Activated CD4-positive, alpha-beta T cell treated with anti-CD3 and anti-CD28 coated beads for 48 hours (primary cell): ENCODE measurements at places on chromosomes 2 and 18.

DNA sequence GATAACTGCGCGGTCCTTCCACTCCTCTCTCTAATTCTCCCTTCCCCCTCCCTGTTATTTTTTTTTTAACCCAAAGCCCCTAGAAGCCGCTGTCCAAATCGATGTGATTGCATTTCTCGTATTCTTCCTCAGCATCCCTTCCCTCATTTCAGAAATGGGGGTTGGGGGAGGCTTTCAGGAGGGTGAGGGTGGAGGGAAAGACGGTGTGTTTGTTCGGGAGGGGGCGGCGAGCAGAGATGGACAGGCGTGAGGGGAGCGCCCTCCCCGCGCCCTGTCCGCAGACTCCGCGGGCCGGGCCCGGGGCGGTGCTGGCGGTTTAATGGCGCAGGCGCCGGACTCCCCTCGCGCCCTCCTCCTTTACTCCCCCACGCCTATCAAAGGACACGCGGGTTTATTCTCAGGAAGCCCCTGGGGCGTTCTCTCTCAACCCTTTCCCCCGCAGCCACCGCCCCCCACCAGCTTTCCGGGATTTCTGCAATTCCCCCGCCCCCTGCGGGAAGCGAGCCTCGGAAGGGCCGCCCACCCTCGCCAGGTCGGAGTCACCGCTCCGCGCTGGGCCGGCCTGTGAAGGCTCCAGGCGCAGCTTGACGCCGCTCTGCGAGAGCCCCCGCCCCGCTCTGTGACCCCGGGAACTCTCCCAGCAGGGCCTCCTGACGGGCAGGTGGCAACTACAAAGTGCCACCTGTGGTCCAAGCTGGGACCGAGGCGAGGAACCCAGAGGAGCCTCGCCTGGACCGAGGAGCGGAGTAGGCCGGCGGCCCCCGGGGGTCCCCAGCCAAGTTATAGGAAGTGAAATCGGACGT is 981 bp downstream of the ST8SIA3 start:
- no peak for DNase-seq

- DNase-seq = no peak
Observed at GRCh38 chr2:120990451-120990871, 254.8 kb downstream of the GLI2 start.

DNA sequence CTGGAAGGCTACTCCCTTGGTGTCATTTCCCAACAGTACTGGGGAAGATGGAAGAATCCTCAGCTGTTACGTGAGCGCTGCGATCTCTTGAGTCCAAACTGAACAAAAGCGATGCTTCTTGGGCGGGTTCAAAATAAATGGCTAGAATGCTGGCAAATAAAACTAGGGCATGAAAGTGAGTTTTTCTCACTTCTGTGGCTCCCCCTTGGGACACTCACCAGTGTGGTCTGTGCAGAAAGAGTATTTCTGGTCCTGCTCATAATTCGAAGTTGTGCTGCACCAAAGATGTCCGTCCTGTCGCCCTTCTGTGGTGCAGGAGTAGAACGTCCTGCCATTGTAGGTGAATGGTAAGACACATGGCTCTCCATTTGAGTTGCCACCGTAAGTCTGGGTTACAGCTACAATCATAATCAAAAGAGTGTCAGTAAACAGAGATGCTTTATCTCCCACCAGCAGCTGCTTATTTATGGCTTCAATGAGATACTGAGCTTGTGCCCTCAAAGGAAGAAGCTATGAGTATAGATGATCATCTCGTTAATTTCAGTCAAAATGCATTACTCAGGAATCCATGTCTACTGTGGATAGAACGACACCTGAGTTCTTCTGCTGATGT is 11.8 kb downstream of the FN1 start:
- no peak for DNase-seq

DNA sequence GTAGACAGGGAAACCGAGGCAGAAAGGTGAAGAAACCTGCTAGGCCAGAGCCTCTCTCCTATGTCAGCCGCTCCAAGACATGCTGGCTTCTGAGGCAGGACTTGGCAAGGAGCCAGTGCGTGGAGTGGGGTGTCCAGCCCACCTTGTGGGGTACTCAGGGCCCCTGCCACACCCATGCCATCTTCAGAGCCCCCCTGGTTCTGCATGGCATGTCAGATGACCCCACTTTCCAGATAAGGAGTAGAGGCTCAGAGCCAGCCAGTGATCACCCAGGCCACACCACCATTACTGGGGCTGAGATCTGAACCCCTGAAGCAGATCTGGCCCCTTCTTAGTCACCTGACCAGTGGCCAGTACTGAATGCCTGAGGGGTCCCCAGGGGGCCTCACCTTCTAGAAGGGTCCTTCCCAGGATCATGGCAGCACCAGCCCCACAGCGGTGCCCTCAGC is 14.7 kb downstream of the CROCC2 start:
- DNase-seq = peak; percentile 1

GRCh38 chr2:974054-974453 is 23.4 kb downstream of the SNTG2 start:
- DNase-seq = peak; percentile 26

- no peak for DNase-seq
Observed at GRCh38 chr2:147173798-147174197, 671.0 kb upstream of the ACVR2A start.

GRCh38 chr18:52813635-52814416 is 473.8 kb downstream of the DCC start:
- DNase-seq = no peak

GRCh38 chr18:74277296-74277695 is 14.5 kb downstream of the CYB5A start:
- DNase-seq = no peak

DNA sequence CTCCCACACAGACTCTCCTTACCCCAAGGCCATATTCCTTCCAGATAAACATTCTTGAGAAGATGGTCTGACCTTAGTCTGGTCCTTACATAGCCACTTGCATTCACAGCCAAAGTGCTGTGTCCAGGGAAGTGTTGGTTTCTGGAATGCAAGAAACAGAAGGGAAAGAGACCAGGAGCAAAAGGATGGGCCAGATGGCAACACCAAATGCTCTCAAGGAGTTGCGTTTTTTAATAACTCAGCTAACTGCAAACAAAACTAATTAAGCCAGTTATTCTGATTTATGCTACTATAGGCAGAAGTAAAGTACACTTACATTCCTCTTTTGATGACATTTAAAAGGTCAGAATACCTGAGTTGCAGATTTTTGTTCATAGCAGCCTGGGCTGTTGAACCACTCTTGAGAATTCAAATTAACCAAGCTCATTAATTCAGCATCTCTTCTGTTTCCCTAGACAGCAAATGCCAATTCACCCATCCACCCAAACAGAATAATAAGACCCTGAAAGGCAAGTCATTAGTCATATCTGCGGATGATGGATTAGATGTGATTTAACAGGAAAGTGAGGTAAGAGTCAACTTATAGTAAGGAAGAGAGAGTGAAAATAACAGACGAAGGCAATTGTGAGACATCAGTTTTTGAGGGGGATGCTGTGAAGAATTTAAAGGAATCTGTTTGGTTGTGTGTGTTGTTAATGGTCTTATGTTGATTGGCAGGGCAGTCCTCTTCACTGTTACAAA is 18.8 kb downstream of the CCDC85A start:
- no peak for DNase-seq

GRCh38 chr18:79321625-79322405 is 73.9 kb upstream of the NFATC1 start:
- no peak for DNase-seq

DNA sequence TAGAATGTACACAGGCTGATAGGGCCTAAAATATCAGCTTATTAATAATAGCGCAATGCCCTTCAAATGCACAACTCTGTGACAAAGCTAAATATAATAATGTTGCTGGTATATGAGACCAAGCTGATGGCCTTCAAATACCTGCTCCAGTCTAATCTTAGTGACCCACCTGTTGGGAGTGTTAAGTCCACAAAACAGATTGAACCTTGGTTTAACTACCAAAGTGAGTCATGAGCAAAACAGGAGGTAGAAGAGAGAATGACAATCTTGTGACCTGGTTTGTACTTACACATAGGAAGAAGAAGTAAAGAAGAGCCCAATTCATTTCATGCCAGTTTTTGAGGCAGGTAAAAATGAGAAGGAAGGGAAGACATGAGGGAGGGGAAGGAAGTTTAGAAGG is 295.0 kb downstream of the NR4A2 start:
- no peak for DNase-seq

- DNase-seq = no peak
Observed at GRCh38 chr18:7889515-7889914, 322.4 kb downstream of the PTPRM start.

- DNase-seq = no peak
Observed at GRCh38 chr18:78820161-78820834, 159.3 kb upstream of the SALL3 start.

GRCh38 chr18:48152549-48152948 is 222.1 kb upstream of the SMAD2 start:
- DNase-seq = no peak

GRCh38 chr2:173044686-173045085 is 31.0 kb upstream of the MAP3K20 start:
- DNase-seq = no peak

- no peak for DNase-seq
Observed at GRCh38 chr2:40219141-40219540, 232.7 kb downstream of the SLC8A1 start.

DNA sequence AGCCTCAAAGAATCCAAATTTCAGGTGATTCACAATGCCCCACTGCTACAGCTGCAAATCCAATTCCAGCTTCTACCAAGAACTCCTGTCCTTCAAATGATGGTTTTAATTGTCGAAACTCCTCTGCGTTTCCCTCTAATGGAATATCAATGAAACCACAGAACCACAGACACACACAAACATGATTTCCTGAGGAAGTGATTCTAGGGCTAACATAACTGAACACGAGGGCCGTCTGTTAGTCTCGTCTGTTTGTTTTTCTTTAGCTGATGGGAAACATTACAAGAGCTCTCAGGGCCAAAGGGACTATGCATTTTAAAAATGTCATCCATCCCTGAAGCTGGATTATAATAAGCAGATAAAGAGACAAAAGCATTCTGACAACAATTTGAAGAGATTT is 59.4 kb downstream of the RNF152 start:
- DNase-seq = no peak

DNA sequence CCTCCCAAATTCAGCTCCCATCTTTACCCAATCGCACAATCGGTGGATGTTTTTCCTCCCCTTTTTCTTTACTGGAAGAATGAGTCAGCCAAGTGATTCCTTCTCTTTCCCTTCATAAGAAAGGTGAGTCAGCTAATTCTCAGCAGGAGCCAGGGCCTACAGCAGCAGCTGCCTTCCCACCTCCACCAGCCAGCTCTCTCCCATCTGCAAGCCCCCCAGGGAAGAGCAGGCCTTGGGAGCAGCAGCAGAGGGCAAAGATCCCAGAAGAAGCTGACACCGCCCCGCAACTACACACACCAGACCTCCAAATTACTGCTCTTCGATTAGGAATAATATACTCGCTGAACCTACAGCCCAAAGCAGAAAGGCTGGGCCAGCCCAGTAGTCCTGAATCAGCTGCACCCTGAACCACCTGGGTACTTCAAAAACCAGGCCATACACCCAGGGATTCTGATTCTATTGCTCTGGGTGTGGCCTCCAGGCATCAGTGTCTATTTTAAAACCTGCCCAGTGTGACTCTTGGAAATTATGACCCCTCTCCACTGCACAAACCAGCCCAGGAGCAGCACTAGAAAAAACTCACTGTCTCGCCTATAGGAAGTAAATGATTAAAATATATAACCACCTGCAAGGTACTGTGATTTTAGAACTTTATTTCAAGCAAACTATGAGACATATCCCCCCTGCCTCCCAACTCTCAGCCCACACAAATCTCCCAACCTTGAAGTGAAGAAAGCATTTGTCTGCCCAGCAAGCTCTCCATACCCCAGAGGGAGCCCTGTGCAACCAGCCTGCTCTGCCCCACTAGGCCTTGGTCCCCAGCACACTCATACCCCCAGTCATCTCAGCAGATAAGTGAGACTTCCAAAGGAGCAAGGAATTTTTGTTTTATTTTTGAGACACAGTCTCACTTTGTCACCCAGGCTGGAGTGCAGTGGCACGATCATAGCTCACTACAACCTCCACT is 7.3 kb downstream of the SFXN5 start:
- DNase-seq = no peak

DNA sequence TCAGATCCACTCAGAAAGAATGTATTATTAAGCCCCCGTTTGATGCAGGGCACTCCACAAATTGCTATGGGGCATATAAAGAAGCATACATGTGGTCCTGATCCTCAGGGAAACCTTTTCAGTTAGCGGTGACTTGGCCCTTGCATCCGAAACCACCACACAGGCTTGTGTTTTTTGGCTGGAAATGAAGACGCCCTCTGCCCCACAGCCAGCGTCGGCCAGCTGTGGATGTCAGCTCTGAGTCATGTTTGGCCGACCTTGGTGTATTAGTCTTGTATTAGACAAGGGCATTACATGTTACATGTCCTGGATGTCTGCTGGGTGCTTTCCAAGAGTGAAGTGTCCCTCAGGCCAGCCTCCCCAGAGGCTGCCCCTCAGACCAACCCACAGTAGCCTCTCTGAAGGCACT is 107.6 kb upstream of the MAP3K20 start:
- DNase-seq = no peak

DNA sequence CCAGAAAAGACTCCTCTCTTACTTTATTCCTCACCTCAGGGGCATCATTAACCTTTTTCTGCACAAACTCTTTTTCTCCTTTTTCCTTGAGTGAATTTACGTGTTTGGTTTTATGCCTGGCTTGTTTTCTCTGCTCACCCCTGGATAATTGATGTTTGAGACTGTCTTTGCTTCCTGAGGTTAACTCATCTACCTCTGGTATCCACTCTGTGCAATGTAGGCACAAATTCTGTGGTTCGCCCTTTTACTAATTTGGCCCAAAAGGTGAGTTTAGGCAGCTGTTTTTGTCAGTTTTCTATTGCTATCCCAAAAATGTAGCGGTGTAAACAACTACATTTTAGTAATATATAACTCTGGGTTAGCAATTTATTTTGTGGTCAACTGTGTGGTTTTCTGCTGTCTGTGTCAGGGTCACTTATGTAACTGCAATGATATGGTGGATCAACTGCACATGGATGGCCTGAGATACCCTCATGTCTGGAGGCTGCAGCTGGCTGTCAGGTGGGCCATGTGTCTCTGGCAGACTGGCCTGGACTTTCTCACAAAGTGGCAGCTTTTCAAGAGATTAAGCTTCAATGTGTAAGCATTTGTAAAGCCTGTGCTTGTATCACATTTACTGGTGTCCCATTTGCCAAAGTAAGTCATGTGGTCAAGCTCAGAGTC is 329.7 kb downstream of the FSIP2 start:
- DNase-seq = no peak

DNA sequence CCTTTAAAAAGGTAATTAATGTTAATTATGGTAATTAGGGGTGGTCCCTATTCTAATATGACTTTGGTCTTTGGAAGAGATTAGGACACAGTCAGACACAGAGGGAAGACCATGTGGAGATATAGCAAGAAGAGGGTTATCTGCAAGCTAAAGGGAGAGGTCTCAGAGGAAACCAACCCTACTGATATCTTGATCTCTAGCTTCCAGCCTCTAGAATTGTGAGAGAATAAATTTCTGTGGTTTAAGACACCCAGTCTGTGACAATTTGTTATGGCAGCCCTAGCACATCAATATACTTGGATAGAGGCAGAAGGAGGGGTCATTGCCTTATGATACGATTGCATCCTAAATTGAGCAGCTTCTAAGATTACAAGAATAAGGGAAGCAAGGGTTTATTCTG is 21.3 kb upstream of the NT5C1B start:
- DNase-seq = no peak
